ENCODE measurements at places on chromosomes 5 and 9.

- DNase-seq, result no peak
Observed at GRCh38 chr5:72661405-72661804, 154.2 kb upstream of the ZNF366 start.

DNA sequence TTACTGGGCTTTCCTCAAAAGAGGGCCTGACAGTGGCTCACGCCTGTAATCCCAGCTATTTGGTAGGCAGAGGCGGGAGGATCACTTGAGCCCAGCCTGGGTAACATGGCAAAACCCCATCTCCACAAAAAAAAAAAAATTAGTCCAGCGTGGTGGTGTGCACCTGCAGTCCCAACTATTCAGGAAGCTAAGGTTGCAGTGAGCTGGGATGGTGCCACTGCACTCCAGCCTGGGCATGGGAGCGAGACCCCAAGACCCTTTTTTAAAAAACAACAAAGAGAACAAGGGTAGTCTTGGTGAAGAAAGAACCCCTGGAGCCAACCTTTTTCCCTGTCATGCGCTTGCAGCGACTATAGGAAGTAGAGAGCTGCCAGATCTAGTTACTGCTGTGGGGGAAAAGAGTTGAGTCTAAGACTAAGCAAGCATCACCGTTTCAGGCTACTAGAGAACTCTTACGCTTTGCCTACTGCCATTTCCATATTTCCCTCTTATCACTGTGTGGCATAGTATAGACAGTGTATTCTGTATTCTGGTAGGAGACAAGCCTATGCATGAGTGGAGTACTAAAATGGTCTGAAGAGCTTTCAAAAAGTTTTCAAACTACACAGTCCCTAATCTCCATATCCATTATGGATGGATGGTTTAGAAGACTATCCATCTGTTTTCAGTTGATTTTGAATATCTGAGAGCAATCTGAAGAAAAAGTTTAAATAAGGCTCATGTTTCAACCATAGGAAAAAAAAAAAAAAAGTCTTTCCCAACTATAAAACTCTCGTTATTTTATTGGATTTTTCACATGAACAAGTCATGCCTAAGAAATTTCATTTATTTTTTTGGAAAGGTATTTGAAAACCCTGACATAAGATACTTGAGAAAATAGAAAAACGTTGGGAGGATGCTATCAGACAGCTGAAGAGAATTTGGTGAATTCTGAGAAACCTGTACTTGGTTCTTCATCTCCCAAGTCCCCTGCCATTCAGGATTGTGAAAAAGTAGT lies 2.6 kb downstream of the C9orf40 start:
- no peak for DNase-seq

GRCh38 chr5:17455942-17456341 lies 42.1 kb upstream of the TAF11L2 start:
- no peak for DNase-seq

DNA sequence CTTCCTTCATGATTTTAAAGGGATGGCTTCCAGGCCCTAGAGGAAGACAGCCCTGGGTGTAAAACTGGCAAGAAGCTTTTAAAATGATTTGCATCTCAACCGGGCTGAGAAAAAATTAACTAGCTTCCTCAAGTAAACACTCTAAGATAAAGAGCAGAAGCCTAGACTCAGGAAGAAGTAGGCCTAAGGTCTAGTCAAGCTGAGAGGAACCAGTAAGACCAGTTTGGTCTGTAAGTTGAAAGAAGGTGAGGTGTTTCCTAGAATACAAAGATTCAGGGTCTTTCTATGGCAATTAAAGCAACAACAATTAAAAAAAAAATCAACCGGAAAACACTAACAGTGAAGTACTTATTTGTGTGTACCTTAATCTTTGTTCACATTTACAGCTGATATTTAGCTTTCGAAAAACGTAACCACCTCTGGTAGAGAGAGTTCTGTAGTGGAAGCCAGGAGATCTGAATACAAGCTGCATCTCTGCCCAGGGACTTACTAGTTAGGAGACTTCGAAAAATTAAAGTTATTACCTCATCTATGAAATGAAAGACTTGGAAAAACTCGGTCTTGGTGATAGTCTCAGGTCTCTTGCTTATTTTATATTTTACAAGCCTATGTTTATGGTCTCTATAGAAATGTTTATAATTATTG lies 75.7 kb downstream of the TUSC1 start:
- DNase-seq, result no peak

GRCh38 chr5:136000932-136001331 lies 27.9 kb upstream of the TGFBI start:
- no peak for DNase-seq

GRCh38 chr9:87798261-87798833 lies 72.4 kb downstream of the CTSL start:
- DNase-seq, result no peak

DNA sequence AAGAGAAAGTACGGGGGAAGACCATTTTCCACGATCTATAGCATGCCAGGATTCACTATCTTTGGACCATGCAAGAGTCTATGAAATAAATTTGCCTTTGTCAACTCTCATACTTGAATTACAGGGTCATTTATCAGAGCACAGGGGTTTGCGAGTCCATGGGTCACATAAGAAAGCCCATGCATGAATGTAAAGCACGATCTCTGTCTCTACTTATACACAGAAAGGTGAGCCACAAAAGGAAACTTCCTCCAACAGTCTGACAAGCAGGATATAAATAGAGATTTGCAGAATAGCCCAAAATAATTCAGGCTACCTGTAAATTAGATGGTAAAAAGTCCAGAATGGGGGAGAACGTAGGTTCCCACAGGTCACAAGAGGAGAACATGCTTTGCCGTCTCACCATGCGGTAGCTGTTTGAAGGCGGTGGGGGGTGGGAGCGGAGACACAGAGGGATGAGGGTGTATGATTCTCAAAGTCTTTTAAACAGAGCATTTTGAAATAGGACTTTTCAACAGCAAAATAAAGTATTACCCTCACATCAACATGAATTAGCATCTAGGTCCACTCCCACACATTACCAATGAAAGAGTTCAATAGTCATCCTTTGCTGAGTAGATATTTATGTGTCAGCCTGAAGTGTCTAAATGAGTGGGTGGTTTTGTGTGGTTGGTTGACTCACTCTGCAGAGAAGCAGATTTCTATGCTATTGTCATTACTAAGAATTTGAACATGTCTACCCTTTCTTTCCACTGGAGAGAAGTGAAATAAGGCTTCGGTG lies 279.7 kb downstream of the EBF1 start:
- DNase-seq, result no peak

DNA sequence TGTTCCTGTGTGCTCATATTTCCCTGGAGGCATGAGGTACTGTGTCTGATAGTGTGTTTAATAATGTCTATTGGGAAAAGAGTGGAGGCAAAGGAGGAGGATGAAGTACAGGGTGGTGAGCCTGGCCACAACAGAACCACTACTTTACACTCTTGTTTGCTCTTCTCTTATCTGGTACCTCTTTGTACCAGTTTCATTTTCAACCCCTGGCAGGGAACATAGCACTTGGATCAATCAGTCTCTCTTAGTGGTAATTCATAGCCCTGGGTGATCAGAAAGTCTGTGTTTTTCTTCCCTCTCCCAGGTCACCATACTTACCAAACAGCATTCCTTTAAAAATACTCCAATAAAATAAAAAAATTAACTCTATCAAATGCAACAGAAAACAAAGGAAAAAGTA lies 105.4 kb downstream of the DMRT2 start:
- DNase-seq, result no peak

GRCh38 chr5:52448111-52448510 lies 339.6 kb upstream of the ITGA1 start:
- DNase-seq, result no peak

DNA sequence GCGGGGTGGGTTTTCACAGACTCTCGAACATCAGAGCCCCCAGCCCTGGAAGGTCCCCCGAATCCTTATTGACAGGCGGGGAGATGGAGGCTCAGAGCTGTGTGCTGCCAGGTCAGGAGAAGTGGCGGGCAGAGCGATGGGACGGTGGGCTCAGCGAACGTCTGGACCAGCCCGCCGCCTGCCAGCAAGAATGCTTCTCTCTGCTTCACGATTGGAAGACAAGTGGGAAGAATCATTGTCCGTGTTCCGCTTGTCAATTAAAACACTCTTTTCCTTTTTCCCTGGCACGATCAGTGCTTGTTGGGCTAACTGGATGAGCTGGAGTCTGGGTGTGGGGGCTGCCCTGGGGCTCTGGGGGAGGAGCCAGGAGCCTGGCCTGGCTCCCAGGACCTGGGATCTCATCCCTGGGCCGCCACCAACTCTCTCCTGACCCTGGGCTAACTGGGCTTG lies 1.6 kb downstream of the COL5A1 start:
- no peak for DNase-seq

GRCh38 chr5:132837868-132838267 lies 7.4 kb upstream of the SHROOM1 start:
- DNase-seq, result no peak

GRCh38 chr9:95626885-95627558 lies 110.3 kb upstream of the PTCH1 start:
- DNase-seq, result no peak

- DNase-seq, result no peak
Observed at GRCh38 chr5:126525630-126526245, 69.3 kb downstream of the ALDH7A1 start.

DNA sequence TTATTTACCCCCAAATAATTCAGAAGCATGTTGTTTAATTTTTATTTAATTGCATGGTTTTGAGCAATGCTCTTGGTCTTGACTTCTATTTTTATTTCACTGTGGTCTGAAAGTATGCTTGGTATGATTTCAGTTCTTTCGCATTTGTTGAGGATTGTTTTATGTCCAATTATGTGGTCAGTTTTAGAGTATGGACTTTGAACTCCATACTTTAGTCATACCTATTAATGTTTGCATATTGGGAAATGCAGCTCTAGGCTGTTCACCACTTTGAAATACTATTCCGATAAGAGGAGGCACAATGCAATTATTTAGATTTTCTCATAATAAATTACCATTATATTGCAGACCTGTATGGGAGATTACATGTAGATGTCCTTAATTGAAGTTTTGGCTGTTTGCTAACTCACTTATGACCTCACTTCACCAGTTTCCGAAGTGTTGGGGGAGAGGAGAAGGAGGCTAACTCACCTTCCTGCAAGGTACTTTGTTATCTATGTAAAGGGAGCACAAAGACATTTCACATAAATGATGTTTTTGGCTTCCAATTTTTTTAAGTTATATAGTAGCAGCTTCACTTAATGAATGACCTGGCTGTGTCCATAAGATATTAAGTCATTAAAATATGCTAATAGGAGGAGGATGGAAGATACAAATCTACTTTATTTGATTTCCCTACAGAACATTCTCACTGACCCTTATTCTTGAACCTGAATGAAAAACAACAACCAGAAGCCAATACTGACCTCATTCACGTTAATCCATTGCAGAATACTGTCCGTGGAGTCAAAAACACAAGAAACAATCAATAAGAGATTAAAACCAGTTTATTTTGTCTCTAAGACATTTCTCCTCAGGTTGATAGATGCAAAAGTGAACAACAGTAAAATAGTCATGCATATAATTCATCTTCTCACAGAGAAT lies 970.3 kb upstream of the ARRDC3 start:
- no peak for DNase-seq

GRCh38 chr5:140220032-140220697 lies 45.2 kb downstream of the CYSTM1 start:
- DNase-seq, result no peak

- no peak for DNase-seq
Observed at GRCh38 chr9:122364117-122364782, 6.6 kb upstream of the PTGS1 start.

GRCh38 chr9:117412841-117413240 lies 2.0 kb downstream of the ASTN2 start:
- DNase-seq, result peak; percentile 14

DNA sequence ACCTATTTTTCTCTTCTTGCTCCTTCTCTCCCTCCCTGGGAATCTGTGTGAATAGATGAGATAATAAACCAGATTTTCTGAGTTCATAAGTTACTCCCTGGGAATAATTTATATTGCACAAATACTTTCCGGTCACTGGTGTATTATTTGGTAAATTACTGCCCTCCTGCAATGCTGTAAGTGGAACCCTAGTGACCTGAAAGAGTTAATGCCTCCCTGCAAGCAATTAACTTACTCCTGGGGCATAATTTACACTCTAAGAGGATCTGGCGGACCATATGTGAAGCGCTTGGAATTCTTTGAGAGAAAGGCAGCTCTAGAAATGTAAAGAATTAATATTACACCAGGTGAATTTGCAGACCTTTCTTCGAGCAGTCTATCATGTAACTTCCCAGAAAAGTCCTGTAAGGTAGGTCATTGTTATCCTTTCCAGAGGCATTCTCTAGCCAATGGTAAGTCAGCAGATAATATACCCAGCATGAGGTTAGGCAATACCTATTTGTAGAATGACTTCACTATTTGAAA lies 7.0 kb upstream of the GDNF start:
- DNase-seq, result no peak

DNA sequence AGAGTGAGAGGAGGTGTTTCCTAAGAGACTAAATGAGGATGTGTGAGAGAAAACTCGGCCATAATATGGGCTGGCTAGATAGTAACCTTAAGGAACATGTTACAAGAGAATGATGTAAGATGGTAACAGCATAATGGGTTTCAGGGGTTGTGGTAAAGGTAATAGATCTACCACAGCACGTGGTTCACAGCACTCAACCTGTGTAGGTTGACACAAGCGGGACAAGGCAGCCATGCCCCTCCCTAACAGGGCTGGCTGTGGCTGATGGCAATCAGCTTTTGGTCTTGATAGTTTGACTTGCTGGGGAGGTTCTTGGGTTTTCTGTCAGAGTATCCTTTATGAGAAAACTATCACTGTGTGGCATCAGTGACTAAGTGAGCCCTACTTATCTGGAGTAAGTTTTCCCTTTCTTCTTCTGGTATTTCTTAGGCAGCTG lies 138.6 kb downstream of the TRIO start:
- no peak for DNase-seq

DNA sequence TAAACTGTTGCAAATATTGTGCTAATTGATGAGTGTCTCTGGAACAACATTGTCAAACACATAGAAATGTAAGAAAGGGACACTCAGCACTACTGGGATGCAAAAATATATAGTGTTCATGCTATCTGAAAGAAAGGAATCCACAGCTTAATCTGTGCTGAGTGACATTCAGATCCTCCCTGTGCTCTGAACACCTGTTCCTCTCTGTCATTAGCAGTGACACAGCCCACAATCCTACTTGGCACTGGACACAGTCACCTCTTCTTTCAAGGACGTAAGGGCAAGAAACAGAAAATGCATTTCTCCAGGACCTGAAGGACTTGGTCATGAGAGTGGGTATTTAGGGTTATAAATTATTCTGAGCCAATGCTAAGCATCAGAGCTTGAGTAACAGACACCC lies 121.4 kb upstream of the SV2C start:
- no peak for DNase-seq

DNA sequence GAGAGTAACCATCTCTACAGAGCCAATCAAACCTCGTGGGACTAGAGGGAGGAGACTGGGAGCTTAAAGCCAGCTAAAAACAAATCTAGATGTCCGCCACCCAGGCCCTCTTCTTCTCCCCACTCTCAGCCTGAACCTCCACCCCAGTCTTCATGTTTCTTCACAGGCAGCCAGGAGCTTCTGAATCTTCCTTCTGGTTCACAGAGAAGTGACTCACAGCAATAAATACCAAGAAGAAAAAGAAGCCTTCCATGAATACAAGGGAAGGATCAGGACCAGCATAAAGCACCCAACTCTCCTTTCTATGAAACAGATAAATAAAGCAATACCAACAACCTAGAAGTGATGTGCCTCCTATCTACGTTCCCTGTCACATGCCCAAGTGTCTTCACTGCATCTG lies 103.3 kb upstream of the SLIT3 start:
- DNase-seq, result no peak

GRCh38 chr9:15231788-15232635 lies 75.0 kb downstream of the TTC39B start:
- DNase-seq, result peak; percentile 24

Measured in GM12891 (cell line).